ENCODE measurements at places on chromosomes 7 and 10.

DNA sequence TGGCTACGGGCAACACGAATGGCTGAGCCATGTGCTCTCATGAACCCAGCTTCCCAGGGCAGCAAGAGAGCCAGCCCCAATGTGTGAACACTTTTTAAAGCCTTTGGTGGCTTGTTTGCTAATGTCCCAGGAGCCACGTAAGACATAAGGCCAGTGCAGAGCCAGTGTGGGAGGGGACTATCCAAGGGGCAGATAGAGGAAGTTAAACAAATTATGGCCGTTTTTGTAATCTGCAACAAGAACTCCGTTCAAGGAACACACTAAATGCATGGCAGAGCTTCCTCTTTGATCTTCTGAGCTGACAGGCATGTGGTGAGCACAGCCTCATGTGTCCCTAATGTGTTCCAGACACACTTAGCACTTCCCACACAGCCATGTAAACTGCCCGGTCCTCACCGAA, 133.3 kb downstream of the TEX36 start:
- DNase-seq: no peak

DNA sequence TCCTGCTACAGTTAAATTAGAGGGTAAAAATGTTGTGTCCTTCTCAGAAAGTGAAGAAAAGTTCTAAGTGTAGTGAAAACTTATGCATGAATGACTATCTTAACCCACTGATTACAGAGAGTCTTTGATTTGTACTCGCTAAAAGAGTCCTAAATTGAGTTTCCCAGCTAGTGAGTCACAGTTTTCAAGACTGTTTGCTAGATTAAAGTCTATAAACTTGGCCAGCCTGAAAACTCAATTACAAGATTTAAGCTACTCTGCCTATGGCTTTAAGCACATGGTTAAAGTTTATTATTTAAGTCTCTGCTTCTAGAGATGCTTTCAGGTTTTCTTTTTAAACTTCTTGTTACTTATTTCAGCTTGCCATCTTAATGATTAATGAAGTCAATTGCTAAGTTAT, 44.4 kb downstream of the MRPS24 start:
- DNase-seq: no peak

DNA sequence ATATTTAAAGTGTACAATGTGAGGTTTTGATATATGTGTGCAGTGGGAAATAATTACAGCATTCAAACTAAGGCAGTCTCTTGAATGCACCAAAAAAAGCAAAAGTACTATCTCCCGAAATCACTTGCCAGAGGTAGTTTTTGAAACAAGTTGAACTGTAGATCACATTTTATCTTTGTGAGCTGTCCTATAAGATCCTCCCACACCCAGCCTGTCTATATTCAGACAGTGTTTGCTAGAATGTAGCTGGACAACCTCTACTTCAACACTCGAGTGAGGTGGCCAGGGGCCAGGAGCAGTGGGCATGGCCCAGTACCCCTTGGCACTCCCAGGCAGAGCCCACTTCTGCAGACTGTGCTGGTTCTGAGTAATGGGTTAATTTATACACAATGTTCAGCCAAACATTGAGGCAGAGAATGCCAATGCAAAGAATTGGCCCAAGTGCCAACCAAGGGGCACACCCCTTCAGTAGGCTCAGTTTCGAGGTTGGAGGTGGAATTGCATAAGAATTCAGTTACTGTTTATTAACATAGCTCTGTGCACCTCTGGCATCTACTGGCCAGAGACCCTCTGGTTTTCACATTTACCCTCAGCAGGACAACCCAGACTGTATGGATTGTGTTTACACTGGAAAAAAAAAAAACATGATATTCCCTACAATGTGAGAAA, 70.5 kb downstream of the AHR start:
- no peak for DNase-seq

- DNase-seq: no peak
These were observed 219.5 kb downstream of the CCDC3 start for GRCh38 chr10:12781976-12782375.

- no peak for DNase-seq
These were observed 647.6 kb downstream of the TNS3 start for GRCh38 chr7:46934198-46934825.

- DNase-seq: no peak
These were observed 10.8 kb downstream of the SERPINE1 start for GRCh38 chr7:101137651-101138212.

- no peak for DNase-seq
These were observed 30.3 kb downstream of the ZAN start for GRCh38 chr7:100763556-100764140.

GRCh38 chr10:66555061-66555460, 370.8 kb upstream of the LRRTM3 start:
- no peak for DNase-seq

- no peak for DNase-seq
These were observed 8.1 kb downstream of the FAM171A1 start for GRCh38 chr10:15363031-15363430.
